ENCODE measurements at places on chromosomes 4 and X. TPM values are rescaled to one million over a fixed set of nuclear protein-coding genes. Genes with fewer than 3 reads are reported as not detected.

The VEGFC gene
- total RNA-seq, result 14.3 TPM

The F11 gene
- not detected for total RNA-seq

The FRG2 gene
- not detected for total RNA-seq

The COMMD8 gene
- total RNA-seq, result 16.4 TPM

The UGT2B15 gene
- total RNA-seq, result not detected

The F8 gene
- total RNA-seq, result 0.81 TPM

The ADGRG4 gene
- not detected for total RNA-seq

The PABPC1L2A gene
- not detected for total RNA-seq

The CFAP99 gene
- total RNA-seq, result under 0.01 TPM

The HSD17B13 gene
- total RNA-seq, result not detected

The GSX2 gene
- not detected for total RNA-seq

All from endothelial cell of coronary artery (primary cell).